ENCODE measurements at places on chromosomes 7 and 10.

GRCh38 chr7:158124671-158125079, 462.9 kb downstream of the PTPRN2 start:
- DNase-seq = no peak

- no peak for DNase-seq
Observed at GRCh38 chr10:91829268-91829667, 31.0 kb downstream of the TNKS2 start.

GRCh38 chr7:134702366-134703240, 56.0 kb downstream of the BPGM start:
- DNase-seq = no peak

GRCh38 chr7:40640566-40640965, 505.8 kb downstream of the SUGCT start:
- DNase-seq = no peak

DNA sequence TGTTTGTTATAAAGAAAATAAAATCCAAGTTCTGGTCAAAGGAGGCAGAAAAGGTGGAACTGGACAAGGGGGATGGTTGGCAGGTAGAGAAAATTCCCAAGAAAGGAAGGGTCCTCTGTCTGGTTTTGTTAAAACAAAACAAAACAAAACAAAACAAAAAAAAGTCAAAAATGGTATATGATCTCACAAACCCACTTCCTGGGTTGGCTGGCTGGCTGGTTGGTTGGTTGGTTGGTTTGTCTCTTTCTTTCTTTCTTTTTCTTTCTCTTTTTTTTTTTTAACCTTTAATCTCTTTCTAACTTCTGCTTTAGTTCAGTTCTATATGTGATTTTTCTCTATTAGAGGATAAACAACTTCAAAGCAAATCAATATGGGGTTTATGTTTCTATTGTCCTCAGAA, 41.1 kb upstream of the CPN1 start:
- no peak for DNase-seq

- DNase-seq = no peak
Observed at GRCh38 chr10:114801411-114801813, 20.2 kb upstream of the FHIP2A start.

- no peak for DNase-seq
Observed at GRCh38 chr10:96457341-96457740, 56.4 kb downstream of the TLL2 start.

- no peak for DNase-seq
Observed at GRCh38 chr7:36279200-36279925, 110.3 kb upstream of the ANLN start.

GRCh38 chr10:75080554-75080953, 30.9 kb upstream of the SAMD8 start:
- no peak for DNase-seq

DNA sequence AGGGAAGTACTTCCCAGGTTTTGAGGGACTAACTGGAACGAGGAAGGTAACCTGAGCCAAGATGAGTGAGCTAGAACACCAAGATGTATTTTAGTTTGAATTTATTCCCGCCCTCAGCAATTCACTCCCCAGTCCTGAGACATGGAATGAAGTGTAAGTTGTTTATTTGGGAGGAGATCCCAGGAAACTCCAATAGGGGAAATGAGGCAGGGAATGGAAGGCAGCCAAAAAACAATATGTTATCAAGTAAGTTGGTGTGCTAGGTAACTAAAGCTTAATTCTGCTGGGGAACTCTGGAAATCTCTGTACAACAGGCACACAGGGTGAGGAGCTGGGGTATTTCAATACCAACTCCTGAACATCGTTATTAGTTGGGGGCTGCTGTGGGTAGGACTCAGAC, 189.7 kb upstream of the HDAC9 start:
- no peak for DNase-seq

DNA sequence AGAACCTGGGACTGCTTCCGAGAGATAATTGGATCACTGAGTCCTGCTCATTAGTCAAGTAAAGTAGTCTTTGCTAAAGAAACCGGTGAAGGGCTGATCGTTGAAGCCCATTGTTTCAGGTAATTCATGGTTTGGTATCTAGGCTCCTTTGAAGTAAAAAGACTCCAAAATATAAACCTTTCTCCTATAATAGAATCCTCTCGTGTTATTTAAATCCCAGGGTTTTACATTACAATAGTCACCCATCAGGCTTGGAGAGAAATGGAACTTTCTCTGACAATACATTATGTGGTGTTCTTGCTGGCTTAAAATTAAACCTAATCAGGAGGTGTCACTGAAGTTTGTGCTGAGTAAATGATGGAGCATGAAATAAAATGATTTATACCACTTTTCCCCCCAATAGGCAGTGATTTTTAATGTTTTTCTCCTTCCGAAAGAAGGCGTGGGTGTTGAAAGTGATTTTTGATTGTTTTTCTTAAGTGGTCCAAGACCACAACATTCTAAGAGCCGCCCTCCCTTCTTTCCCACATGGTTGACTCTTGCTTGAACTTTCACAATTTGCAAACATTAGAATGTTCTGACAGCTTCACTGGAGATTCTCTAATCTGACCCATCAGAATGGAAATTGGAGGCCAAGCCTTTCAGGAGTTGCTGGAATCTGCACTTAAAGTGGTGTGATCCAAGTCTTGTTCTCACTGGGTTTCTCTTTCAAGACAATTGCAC, 44.2 kb downstream of the LRMDA start:
- DNase-seq = no peak

- no peak for DNase-seq
Observed at GRCh38 chr7:47627580-47628283, 45.8 kb upstream of the TNS3 start.

DNA sequence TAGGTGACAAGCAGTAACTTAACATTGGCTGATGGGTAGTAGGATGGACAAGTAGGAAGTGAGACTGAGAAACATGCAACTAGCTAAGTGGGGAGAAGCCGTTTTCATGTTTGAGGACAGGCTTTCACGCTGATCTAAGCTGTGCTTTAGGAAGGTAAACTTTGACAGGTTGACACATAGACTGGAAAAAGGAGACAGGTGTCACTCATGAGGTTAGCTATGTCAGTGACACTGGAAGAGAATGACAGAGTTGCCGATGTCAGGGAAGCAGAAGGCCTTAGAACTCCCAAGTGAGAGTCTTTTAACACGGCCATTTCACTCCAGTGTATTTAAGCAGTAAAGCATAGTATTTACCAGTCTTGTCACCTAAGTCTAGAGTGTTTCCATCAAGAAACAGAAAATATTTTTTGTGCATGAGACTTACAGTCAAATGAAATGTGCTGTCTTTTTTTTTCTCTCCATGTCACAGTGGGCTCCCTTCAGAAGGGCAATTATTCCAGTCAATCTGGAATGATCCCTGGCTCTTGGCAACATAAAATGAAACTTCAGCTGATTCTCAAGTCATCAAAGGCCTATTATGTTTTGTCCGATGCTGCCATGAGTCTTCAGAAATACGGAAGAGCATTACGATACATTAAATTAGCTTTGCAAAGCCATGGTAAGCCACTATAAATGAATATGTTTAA, 20.6 kb downstream of the EDRF1 start:
- DNase-seq = no peak

DNA sequence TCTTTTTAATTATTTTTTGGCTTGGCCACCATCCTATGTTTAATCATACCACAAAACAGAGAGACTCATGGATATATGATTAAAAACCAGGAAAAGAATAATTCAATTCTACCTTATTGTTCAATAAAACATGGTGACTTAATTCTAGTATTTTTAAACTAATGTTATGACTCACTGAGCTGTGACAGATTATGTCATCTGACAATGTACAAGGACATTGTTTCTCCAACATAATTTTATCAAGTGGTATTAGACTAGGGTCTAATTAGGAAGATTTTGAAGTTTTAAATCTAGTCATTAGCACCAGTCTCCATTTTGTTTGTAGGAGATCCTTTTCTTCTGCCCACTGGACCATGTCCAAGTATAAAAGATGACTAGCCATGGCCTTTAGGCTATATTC, 199.3 kb upstream of the MDFIC start:
- DNase-seq = no peak

GRCh38 chr10:63579371-63580014, 58.3 kb downstream of the REEP3 start:
- no peak for DNase-seq

DNA sequence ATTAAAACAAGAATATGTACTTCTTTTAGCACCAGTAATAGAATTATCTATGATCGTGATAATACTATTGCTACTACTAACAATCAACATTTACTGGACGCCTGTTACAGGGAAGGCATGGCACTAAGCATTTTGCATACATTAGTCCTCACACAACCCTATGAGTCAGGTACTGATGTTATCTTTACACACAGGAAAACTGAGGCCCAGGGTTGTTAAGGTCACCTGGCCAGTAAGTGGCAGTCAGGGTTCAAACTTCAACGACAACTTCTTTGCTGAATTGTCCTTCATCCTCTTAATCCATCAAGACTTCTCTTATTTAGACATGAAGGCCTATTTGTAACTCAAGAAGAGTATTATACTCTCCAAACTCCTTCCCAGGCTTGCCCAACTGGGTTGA, 41.9 kb upstream of the ACSL5 start:
- no peak for DNase-seq

DNA sequence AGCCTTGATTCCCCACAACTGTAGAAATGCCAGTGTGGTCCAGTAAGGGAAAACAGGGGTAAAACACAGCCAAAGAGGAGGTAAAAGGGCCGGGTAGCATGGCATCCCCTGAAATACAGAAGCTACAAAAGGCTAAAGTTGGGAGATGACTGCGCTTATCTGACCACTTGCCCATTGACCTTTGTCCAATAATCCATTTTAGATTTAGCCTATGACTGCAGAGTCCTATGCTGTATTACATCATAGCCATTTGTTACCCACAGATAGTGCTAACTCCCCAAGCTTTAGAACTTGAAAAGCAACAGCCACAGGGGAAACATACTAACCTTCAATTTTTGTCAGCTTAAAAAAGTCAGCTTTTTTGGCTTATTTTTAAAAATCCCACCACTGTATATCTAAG, 26.2 kb downstream of the MTPN start:
- no peak for DNase-seq

DNA sequence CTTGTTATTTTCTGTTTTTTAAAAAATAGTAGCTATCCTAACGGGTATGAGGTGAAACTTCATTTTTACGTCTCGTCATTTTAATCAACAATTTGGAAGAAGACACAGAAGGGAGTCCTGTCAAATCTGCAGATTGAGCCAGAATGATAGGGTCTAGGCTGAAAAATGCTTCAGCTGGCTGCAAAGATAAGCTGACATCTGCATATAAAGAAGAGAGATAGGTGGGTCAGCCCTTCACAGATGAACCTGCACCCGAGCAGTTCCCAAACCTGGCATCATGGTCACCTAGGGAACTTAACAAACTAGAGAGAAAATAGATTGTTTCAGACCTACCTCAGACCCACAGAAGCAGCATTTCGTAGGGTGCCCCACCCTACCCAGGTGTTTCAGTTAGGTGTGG, 35.2 kb upstream of the BMPR1A start:
- no peak for DNase-seq

GRCh38 chr7:102834466-102834865, 78.3 kb upstream of the LRRC17 start:
- no peak for DNase-seq

DNA sequence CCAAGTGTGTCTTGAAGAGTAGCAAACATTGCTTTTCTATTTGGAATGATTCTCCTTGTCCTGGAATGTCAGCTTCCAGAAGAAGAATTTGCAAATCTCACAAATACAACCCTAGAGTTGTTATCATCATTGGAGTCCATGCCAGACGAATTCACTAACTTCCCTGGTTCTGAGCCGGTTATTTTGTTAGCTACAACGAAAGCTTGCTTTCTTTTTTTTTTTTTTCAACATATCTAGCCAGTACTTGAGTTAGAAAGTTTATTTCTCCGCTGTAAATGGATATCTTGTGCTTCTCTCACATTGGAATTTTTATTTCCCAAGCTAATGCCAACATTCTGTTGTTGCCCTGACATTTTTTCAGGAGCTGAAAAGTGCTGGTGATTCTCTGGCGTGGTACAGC, 138.1 kb upstream of the POM121L12 start:
- no peak for DNase-seq

- DNase-seq = no peak
Observed at GRCh38 chr10:48946891-48947500, 7.4 kb upstream of the LRRC18 start.

GRCh38 chr7:25189197-25189596, 39.1 kb downstream of the NPVF start:
- no peak for DNase-seq

GRCh38 chr7:5514440-5515035, 90.9 kb upstream of the TNRC18 start:
- DNase-seq = no peak

GRCh38 chr10:104472957-104473745, 119.5 kb downstream of the CFAP58 start:
- DNase-seq = no peak

DNA sequence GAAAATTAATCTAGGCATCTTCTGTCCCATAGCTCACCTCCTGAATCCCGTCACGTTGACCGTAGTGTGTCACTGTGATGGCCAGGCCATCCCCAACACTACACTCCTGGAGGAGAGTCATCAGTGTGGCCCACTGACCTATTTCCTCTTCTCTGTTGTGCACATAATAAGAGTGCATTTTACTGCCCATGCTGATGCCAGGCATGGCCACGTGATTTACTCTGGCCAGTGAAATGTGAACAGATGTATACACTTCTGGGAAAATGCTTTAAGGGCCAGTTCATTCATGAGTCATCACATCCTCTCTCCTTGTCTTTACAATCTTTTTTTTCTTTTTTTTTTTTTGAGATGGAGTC, 101.9 kb upstream of the PIP4K2A start:
- DNase-seq = peak; percentile 36

DNA sequence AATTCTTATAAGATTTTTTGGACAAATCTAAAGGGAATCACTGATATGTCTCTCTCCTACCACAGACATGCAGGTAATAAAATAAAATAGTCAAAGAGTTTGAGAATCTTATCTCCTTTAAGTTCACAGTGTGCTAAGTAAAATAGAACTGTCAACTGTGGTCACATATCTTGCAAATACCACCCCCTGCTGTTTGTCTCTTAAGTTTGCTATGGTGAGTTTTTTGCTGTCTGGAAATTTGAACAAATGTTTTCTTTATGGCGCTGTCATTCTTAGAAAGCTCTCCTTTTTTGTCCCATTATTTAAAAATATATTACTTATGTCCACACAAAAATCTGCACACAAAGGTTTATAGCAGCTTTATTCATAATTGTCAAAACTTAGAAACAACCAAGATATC, 19.6 kb downstream of the GIMAP5 start:
- DNase-seq = no peak

DNA sequence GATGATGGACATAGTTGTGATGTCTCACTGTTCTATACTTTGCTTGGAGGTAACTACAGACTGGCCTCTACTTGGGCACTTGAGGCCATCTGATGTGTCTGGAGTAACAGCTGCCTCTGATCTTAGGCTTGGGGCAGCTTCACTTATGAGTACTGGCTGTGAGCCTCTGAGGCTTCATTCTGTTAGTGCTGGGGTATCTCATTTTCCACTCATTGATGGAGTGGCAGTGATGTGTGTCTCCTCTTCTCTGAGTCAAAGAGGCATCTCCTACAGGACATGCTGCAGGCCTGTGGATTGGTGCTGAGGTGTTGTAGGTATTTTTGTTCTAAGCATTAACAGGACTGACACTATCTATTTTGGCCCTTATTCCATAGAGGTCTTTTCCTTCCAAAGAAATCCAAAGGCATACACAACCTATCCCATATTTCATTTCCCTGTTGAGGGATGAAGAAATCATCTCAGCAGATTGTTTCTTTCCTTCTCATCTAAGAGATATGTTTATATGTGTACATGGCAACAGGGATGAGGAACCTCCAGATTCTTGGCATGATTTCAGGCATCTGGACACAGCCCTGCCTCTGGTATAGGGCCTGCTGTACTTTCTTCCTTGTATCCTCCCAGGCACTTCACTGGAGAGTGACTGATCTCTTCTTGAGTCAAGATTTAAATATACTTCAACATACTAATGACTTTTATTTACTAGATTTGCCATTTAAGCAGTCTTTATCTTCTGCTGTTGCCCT, 65.7 kb upstream of the NOBOX start:
- no peak for DNase-seq
